ENCODE measurements at places on chromosomes 11 and 22.

DNA sequence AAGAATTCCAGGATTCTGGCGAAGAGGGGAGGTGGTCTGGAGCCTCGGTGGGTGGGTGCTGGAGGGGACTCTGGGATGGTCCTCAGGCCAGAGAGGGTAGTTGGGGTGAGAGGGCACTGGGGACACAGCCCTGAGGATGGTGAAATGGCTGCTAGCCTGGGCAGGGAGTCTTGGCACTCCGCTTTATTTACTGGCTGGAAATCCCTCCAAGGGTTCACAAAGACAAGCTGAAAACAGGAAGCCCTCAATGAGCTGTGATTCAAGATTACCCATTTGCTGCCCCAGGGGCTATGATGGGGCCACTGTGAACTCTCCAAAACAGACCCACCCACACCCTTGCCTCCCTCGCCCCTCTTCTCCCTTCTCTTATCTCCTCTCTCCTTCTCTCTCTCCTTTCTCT is 71.9 kb downstream of the FBXO7 start:
- H3K4me3 ChIP-seq, result no peak overlapping the region
- H3K4me1 ChIP-seq, result no peaks in the 10 kb centered on the region
- DNase-seq, result no peak
- no peaks in the 10 kb centered on the region for H3K36me3 ChIP-seq
- H3K27ac ChIP-seq, result no peak overlapping the region

DNA sequence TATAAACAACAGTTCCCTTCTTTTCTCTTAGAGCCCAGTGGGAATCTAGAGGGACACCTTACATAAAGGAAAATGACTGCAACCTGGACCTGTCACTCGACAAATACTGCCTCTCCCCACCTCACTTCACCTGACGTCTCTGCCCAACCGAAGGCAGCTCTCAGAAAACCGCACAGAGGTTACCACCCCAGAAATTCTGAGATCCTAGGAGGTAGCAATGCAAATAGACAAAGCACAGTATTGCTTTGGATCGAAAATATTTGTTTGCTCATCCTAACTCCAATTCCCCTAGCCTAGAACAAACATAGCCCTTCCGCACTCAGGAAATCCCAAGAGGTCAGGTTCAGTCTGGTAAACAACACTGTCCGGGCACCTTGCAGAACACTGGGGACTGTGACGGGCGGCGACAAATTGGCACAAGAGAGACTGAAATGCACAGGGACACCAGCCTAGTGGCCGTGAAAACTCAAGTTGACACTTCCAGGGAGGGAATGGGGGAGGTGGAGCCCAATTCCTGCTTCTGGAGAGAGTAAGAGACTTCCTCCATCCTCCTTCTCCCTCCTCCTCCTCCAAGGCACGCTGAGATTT is 420 bp upstream of the TRIM44 start:
- DNase-seq, result no peak
- H3K4me1 ChIP-seq, result peaks cover 2% of the 10 kb centered on the region
- peak overlapping the region; percentile 92 for H3K27ac ChIP-seq
- no peaks in the 10 kb centered on the region for H3K36me3 ChIP-seq
- H3K27me3 ChIP-seq, result no peaks in the 10 kb centered on the region

- no peaks in the 10 kb centered on the region for H3K36me3 ChIP-seq
- H3K27me3 ChIP-seq, result no peaks in the 10 kb centered on the region
- H3K4me3 ChIP-seq, result no peak overlapping the region
- no peaks in the 10 kb centered on the region for H3K4me1 ChIP-seq
- no peak overlapping the region for H3K27ac ChIP-seq
- DNase-seq, result no peak
These were observed 10.1 kb downstream of the TECTA start for GRCh38 chr11:121110871-121111724.

- DNase-seq, result no peak
- no peaks in the 10 kb centered on the region for H3K4me1 ChIP-seq
- H3K27ac ChIP-seq, result no peak overlapping the region
These were observed 38.0 kb downstream of the MPPED1 start for GRCh38 chr22:43449831-43450225.

- DNase-seq, result no peak
- H3K36me3 ChIP-seq, result no peaks in the 10 kb centered on the region
- H3K27ac ChIP-seq, result no peak overlapping the region
- H3K4me1 ChIP-seq, result no peaks in the 10 kb centered on the region
- no peaks in the 10 kb centered on the region for H3K27me3 ChIP-seq
These were observed 983.9 kb upstream of the CNTN5 start for GRCh38 chr11:98036810-98037209.

DNA sequence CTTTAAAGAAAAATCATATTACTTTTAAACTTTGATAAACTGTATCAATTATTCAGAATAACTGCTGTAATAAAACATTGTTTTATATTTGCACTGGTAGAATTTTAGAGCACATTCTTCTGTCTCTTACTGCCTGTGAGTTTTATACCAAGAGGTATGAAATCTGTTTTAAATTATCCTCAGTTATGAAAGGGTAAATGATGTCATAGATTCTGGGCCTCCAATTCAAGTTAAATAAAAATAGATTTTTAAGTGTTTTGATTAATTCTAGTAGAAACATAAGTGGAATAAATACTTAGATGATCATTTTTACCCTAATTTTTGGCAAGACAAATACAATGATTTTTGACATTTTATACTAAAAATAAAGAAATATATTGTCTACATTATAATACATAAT is 93.0 kb downstream of the GUCY1A2 start:
- no peaks in the 10 kb centered on the region for H3K36me3 ChIP-seq
- H3K4me3 ChIP-seq, result no peak overlapping the region
- no peaks in the 10 kb centered on the region for H3K27me3 ChIP-seq
- no peak overlapping the region for H3K27ac ChIP-seq
- DNase-seq, result no peak
- H3K4me1 ChIP-seq, result no peaks in the 10 kb centered on the region

DNA sequence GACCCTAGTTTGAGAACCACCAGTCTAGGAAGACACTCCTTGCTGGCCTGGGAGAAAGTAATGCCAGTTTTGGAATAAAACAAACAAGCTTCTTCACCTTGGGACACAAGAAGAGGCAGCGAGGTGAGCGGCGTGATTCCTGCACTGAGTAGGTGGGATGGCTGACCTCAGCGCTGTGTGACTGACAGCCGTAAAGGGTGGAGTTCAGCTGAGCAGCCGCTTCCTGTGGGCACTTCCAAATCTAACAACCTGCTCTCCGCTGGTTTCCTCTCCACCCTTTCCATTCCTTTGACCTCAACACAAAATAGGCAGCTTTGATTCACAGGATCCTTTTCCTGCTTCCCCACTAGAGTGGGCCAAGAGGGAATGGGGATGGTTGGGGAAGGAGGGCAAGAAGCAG is 45.8 kb downstream of the PC start:
- no peak for DNase-seq
- peaks cover 9% of the 10 kb centered on the region for H3K4me1 ChIP-seq
- H3K27me3 ChIP-seq, result no peaks in the 10 kb centered on the region
- H3K36me3 ChIP-seq, result no peaks in the 10 kb centered on the region
- no peak overlapping the region for H3K4me3 ChIP-seq

DNA sequence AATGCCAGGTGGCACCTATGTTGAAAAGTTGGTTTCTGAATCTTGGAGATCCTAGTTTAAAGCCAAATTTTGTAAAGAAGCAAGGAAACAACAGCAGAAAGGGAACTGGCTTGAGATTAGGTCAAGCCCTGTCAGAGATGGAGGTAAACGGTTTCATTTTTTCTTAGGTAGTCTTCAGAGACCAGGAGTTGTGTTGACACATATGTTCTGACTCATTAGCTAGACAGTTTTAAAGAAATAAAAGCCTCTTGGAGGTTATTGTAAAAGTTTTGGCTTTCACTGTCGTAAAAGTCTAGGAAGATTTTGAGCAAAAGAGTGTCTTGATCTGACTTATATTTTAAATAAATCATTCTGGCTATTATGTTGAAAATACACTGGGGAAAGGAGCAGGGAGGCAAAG is 151.5 kb upstream of the CTSC start:
- no peak for DNase-seq
- no peaks in the 10 kb centered on the region for H3K36me3 ChIP-seq
- H3K27me3 ChIP-seq, result no peaks in the 10 kb centered on the region
- H3K27ac ChIP-seq, result no peak overlapping the region
- H3K4me1 ChIP-seq, result no peaks in the 10 kb centered on the region

DNA sequence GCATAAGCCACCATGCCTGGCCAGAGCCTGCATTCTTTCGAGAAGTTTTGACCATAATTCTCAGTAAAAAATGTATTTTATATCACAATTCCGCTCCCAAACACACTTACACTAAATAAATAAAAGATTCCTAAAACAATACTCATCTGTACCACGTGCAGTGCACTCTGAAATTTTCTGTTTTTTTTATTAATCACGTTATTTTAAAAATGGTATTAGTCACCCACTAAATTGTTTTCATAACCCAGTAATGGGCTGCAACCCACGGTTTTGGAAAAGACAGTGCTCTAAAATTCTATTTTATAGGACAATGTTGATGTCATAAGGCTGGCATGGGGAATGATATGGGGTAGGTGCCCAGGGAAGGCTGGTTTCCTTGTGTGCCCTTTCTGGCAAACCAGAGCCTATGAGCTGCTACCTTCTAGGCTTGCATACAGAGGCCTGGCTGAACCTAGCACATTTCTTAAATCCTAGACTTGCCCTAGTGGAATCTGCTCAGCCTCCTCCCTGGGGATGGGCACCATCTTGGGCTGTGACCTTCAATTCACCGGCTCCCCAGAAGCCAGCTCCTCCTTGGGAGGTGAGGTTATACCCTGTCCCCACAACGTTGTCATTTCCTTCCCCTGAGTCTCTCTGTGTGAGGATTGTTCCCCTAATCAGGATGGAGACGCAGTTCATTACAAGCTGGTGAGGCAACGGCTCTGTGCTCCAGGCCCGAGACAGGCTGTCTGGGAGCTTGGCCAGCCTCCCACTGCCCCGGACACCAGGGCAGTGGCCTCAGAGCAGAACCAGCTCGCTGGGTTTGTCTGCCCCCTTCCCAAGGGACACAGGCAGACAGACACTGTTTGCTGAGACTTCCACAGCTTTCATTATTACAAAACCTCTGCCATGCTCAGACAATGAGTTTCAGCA is 116.5 kb upstream of the NAV2 start:
- no peaks in the 10 kb centered on the region for H3K4me1 ChIP-seq
- H3K4me3 ChIP-seq, result no peak overlapping the region
- no peaks in the 10 kb centered on the region for H3K36me3 ChIP-seq
- peak; percentile 89 for DNase-seq
- no peaks in the 10 kb centered on the region for H3K27me3 ChIP-seq
- peak overlapping the region; percentile 68 for H3K27ac ChIP-seq

DNA sequence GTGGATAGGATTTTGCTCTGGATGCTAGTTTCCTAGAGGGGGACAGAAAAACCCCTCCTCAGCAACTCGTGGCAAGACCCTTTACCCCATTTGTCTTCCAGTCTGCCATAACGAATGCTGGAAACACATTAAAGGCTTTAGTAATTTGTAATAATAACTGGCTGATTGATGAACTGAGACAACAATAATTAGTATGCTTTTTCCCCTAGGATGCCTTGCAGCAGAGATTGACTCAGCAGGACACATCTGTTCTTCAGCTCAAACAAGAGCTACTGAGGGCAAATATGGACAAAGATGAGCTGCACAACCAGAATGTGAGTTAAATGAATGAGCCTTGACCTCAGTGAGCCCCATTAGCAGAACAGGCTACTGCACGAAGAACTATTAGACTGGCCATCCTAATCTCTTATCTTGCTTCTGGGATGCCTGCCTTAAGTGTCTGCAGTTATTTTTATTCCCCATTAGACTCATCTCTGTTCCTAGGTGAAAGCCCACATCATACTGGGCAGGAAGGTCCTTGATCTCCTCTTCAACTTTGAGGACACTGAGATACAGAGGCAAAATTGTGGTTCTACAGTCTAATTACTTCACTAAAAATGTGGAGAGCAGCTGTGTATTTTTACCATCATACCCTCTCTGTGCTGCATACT is 32.9 kb upstream of the DLAT start:
- H3K4me1 ChIP-seq, result no peaks in the 10 kb centered on the region
- no peaks in the 10 kb centered on the region for H3K27me3 ChIP-seq
- DNase-seq, result no peak
- peaks cover 29% of the 10 kb centered on the region for H3K36me3 ChIP-seq

GRCh38 chr22:37356922-37357321 is 70.4 kb downstream of the ELFN2 start:
- no peaks in the 10 kb centered on the region for H3K27me3 ChIP-seq
- no peak for DNase-seq
- H3K27ac ChIP-seq, result no peak overlapping the region

GRCh38 chr11:2728663-2729332 is 29.0 kb upstream of the KCNQ1OT1 start:
- H3K36me3 ChIP-seq, result no peaks in the 10 kb centered on the region
- no peak for DNase-seq
- H3K27ac ChIP-seq, result no peak overlapping the region
- H3K4me3 ChIP-seq, result no peak overlapping the region
- H3K27me3 ChIP-seq, result no peaks in the 10 kb centered on the region

DNA sequence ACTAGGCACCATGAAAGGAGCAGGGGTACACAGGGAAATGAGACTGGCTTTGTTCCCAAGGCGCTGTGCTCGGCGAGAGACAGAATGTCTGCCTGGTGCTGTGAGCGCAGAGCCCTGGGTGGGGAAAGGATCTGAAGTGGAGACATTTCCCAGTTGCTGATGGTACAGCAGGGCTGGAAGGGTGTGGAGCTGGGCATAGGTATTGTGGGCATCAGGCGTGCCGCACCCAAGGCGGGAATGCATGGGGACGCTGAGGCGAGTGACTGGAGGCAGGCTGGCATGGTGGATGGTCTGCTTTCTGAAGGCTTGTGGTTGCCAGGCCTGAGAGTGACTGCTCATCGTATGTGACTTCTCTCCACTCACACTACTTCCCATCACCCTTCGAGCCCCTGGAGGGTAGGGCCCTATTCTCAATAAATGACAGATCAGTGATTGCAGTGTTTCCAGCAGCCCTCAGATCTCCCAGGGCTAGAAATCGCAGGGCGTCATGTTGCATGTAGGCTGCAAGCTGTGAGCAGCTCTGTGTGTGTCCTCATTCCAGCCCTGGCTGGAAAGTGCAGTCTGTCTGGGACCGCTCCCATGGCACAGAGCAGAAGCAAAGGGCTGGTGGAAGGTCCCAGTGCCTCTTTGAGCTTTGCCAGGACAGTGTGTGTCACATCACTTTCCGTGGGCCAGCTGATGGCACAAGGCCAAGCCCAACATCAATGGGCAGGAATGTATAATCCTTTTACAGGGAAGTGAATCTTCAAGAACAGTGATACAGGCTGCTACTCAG is 67.7 kb downstream of the TBC1D22A start:
- H3K27me3 ChIP-seq, result no peaks in the 10 kb centered on the region
- no peak overlapping the region for H3K27ac ChIP-seq
- H3K4me3 ChIP-seq, result no peak overlapping the region
- no peak for DNase-seq
- peaks cover 2% of the 10 kb centered on the region for H3K36me3 ChIP-seq
- peaks cover 18% of the 10 kb centered on the region for H3K4me1 ChIP-seq

GRCh38 chr11:69605737-69606526 is 35.0 kb upstream of the CCND1 start:
- H3K27me3 ChIP-seq, result no peaks in the 10 kb centered on the region
- no peak overlapping the region for H3K4me3 ChIP-seq
- DNase-seq, result no peak
- no peak overlapping the region for H3K27ac ChIP-seq
- no peaks in the 10 kb centered on the region for H3K36me3 ChIP-seq

- no peak overlapping the region for H3K4me3 ChIP-seq
- no peak overlapping the region for H3K27ac ChIP-seq
- peaks cover 2% of the 10 kb centered on the region for H3K4me1 ChIP-seq
- peaks cover 14% of the 10 kb centered on the region for H3K36me3 ChIP-seq
- peak; percentile 73 for DNase-seq
These were observed 1.3 kb downstream of the FAM180B start for GRCh38 chr11:47587723-47588326.
